ENCODE measurements at places on chromosomes 2 and 18.

DNA sequence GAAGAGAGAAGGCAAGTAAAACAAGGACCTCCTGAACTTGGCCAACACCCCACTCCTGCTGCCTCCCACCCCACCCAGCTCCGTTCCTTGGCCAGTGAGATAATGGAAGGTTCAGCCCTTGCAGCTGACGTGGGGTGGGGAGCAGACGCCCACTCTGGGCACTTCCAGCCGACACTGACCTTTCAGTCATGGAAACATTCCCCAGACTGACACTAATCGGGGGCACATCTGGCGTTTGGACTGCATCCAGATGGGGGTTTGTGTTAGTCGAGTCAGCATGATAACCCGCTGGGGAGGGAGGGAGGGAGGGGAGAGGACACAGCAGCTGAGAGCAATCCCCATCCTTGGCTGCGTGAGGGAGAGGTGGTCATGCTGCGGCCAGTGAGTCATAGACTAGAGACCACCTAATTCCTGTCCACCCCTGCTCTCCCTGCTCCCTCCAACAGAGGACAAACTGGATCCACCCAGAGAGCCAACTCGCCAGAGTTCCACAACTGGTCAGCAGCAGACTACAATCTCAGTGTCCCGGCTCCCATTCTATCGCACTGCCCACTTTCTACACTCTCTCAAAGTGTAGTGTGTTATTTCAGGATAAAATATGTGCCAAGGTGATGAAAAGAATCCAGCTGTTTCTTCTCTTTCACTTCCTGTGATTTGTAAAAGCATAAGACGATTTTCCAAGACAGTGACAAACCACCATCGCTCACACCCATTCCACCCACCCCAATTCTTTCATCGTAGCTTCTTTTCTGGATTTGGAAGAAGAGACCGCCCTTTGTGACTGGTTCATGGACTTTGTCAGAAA, 115.4 kb upstream of the PKDCC start:
- no peak for DNase-seq

DNA sequence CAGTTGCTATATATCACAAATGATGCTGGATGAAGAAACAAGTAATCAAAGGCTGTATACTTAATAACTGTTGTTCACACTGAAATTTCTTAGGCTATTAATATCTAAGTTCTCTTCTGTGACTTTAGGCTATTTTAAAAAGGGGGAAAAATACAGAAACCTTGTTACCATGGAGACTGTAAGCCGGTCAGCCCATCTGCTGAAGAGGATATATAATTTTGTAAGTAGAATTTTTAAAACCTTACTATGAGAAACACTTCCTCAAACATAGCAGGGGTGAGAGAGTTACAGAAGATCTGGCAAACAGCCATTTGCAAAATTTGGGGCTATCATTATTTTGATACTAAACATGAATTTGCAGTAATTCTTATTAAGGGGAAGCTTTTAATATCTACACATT, 27.8 kb downstream of the CACNB4 start:
- no peak for DNase-seq

GRCh38 chr2:181203916-181204315, 223.5 kb downstream of the UBE2E3 start:
- DNase-seq, result no peak

DNA sequence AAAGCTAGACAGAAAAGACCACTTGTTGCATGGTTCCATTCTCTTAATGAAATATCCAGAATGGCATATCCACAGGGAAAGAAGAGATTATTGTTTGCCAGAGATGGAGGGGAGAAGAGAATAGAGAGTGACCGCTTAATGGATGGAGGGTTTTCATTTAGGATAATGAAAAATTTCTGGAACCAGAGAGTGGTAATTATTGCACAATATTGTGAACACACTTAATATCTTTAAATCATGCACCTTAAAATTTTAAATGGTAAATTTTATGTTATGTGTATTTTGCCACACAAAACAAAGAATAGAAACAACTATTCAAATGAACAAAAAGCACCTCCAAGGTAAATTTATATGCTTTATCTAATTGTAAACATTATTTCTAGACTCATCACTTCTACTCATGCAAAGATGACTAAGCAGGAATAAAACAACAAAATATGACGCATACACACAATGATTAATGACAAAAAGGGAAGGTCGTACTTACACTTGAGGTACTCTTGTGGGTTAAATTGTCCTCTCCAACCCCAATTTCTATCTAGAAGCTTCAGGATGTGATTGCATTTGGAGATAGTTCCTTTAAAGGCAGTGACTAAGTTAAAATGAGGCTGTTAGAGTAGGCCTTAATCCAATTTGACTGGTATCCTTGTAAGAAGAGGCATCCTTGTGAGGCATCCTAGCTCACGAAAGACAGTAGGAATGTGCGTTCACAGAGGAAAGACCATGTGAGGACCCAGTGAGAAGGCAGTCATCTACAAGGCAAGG, 18.7 kb upstream of the DHRS9 start:
- DNase-seq, result no peak

DNA sequence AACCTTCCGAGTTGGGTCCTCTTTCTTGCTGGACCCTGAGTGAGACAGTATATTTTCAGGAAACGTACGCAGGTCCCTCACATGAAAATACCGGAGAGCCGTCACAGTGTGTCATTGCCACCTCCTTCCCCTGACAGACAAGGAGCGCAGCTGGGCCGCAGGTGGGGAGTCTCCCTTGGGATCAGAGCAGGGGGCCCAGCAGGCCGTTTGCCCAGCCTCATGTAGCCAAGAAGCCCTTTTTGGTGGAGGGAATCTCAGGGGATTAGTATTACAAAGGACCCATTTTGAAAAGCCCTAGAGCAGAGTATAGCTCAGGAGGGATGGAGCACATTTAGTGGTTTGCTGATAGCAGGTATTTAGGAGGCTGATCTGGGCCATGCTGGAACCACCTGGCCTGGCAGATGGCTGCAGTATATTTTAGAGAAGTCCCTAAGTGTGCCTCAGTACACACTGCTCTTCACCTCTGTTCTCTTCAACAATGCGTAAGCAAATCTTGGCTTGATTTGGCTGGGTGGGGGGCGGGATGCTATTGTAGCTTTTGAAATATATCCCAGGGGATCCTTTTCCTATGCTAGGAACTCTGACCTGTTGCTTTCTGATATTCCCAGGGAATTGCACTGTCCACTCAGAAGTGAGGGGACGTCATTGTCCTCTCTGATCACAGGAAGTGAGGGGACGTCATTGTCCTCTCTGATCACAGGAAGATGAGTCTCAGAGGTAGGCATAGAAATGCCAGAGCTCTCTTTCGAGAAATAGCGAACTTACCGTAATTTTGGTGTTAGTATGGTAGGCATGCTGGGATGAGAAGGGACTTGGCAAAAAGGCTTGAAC, 171.9 kb downstream of the HRH4 start:
- DNase-seq, result no peak

- no peak for DNase-seq
These were observed 811.6 kb downstream of the PLCL1 start for GRCh38 chr2:198615972-198616371.

- no peak for DNase-seq
These were observed 612.1 kb downstream of the ZEB2 start for GRCh38 chr2:143907801-143908200.

DNA sequence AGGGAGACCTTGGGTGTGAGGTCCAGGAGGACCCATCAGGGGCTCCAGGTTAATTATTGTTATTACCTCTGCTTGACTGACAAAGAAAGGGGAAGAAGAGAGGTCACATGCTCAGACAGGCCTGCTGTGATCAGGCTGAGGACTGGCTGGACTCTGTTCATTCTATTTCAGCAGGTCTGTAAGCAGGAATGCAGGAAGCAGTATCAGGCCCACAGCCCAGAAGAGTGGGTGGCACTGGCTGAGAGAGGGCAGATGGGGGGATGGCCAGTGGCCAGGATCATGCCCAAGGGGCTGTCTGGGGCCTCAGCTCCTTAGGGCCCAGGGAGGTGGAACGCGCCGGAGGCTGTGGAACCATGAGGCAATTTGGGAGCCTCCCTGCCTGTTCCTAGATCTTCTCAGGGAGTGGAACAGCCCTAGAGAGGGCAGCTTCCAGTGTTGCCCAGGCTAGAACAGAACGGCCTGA, 43.7 kb upstream of the ZBTB7C start:
- DNase-seq, result no peak

DNA sequence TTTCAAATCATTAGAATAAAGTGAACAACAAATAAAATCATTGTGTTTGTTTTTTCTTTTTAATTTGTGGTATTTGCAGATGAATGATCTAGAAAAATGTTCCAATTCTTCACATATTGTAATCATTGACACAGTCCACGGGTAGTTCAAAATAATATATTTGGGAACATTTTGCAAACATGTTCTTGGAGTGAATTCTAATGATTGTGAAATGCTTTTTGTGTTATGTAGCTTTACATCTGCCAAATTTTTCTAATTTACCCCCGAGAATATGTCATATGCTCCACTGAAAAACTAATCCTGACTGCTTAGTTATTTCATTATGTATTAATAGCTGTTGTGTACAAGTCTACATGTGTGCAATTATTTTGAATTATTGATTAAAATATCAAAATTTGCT, 1468.4 kb upstream of the NXPH2 start:
- no peak for DNase-seq

DNA sequence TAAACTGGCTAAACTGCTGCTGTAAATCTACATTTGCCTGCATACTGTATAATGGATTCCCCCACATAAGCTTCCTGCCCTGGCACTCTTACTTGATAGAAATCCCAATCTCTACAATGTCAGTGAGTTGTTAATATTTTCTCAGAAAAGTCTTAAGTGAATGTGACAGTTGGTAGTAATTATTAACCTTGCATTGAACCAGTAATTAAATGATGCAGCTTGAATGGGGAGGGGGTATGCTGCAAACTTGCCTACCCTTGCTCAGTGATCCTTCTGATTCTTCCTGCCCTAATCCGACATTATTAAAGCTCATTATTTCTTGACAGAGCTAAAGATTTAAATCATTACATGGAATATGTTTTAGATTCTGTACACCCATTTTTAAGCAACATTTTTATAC, 119.0 kb upstream of the CDH7 start:
- DNase-seq, result no peak

- no peak for DNase-seq
These were observed 68.2 kb upstream of the CXCR4 start for GRCh38 chr2:136185981-136186776.

Measured in NCI-H2081 (cell line).